Inflammatory macrophage treated with lipopolysaccharide for 4 hours (primary cell): ENCODE measurements at places on chromosomes 7 and 10.

GRCh38 chr7:129862682-129863081 lies 90.1 kb downstream of the UBE2H start:
- no peak for DNase-seq

GRCh38 chr7:63041786-63042185 lies 956.9 kb upstream of the ZNF722 start:
- DNase-seq, result no peak

- no peak for DNase-seq
These were observed 10.2 kb upstream of the TMEM248 start for GRCh38 chr7:66910789-66911188.

DNA sequence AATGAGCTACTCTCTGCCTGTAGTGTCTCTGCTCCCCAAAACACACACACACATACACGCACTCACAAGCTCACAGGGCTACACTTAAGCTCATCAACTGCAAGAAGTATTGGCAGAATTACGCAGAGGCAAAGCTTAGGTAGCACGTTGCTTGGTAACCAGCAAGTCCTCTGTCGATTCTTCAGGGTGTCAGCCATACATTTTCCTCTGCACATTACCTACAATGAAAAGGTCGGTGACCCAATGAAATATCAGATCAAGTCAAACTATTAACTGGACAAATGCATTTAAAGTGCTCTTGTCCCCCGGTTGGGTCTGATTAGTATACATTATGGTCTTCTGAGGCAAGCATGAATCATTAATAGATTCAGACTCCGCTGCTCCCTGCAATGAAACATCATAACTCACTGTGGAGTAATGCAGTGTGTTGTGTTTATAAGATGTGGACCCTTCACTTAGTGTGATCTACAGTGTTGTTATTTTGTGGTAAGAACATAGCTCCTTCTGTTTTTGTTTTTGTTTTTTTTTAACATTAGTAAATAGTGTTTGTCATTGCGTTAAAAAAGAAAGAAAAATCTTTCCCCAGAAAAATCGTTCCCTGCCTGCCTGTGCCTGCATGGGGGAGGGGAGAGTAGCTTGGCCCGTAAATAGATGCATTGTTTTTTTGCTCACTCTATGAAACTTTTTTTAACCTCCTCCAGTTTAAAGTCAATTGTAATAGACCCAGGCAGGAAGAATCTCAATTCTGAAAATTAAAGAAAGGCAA lies 325.5 kb downstream of the SFMBT2 start:
- DNase-seq, result no peak

DNA sequence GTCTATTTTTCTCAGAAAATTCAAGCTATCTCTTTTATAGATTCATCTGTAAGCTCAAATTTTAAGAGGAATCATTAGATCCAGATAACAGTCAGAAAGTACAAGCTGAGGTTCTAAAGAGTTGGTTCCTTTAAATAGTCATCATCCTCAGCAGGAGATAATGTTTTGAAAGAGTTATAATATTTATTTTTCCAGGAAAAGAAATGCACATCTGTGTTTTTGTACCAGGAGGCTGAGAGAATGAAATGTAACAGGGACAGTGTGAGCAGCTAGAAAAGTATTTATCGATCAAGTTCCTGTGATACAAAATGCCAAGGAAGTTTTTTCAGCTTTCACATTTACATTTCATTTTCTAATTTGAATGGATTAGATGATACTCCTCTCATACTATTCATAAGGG lies 120.2 kb upstream of the LRRTM3 start:
- no peak for DNase-seq

DNA sequence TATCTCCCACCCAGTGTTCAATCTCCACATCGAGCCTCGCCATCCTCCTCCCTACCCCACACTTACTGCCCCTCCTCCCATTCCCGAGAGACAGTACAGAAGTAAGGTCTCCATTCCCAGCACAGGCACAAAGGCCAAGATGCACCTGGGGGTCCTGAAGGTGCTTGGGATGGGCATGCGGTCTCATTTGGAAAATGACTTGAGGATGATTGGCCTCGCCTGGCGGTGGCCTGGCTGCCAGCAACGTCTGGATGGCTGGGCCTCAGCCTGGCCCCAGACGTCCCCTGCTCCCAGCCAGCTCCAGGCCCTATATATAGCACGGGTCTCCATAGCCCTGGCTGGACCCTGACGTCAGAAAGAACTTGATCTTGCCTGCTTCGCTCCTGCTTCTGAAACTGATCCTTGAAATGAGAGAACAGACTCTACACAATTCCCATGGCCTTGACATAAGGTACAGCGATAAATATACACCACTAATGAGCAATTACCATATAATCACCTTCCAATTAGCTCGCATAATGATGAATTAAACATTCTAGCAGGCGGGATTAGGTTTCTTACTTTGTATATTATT lies 11.8 kb downstream of the EMX2 start:
- no peak for DNase-seq

- DNase-seq, result no peak
These were observed 247.3 kb downstream of the ETV1 start for GRCh38 chr7:13742126-13742525.

GRCh38 chr7:149156898-149157297 lies 9.6 kb downstream of the ZNF398 start:
- DNase-seq, result no peak

DNA sequence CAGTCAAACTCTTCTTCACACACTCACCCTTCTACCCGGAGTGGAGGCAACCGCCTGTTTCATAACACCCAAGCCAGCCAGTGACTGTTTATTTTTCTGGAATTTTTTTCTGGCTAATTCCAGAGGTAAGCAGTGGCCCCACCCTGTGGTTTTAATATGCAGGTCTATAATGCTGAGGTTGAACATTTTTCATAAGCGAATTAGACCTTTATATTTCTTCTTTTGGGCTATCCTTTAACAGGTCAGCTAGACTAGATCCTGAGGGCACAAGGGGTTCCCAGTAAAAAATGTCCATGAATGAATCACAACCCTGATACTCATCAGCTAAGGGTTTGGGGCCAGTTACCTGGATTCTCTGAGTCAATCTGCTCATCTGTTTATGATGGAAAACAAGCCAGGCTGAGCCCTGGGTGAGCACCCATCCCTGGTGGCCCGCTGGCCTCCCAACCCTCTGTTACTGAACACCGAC lies 76.2 kb downstream of the GRB10 start:
- DNase-seq, result no peak

DNA sequence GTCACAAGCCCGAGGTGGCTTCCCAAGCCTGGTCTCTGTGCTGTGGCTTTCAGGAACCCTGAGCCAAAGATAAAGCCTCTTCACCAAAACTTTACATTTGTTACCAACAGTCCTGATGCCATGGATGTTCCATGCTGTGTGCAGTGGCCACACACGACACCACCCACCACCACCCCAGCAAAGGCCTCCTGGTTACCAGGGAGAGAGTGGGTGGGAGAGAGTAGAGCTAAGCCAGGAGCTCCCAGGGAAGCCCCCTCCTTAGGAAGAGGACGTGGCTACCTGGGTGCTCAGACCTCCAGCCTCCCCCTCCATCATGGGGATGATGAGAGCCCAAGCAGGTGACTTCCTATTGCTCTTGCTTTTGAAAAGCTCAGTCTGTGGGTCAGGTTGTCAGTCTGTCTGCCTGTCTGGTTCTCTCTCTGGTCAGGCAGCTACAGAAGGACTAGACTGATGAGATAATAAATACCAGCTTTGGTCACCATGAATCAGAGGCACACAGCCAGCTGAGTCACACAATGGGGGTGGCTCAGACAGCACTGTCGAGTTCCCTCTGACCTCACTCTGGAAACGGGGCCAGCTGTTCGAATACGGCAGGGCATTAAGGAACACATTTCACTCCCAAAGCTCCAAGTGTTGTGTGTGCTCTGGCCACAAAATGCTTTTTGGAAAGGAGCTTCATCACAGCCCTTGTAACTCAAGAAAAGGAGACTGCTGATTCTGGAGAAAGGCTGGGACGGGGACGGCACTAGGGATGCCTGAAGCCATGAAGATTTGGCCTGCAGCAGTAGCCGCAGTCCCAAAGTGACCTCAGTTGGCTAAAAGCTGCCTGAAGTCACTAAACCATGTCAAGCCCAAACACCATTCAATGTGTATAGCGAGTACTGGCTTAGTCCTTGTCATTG lies 166.0 kb downstream of the FANK1 start:
- peak; percentile 99 for DNase-seq

- peak; percentile 36 for DNase-seq
These were observed 146.8 kb downstream of the FZD1 start for GRCh38 chr7:91411060-91411459.

- no peak for DNase-seq
These were observed 431.6 kb upstream of the GALNT17 start for GRCh38 chr7:70700055-70700940.

DNA sequence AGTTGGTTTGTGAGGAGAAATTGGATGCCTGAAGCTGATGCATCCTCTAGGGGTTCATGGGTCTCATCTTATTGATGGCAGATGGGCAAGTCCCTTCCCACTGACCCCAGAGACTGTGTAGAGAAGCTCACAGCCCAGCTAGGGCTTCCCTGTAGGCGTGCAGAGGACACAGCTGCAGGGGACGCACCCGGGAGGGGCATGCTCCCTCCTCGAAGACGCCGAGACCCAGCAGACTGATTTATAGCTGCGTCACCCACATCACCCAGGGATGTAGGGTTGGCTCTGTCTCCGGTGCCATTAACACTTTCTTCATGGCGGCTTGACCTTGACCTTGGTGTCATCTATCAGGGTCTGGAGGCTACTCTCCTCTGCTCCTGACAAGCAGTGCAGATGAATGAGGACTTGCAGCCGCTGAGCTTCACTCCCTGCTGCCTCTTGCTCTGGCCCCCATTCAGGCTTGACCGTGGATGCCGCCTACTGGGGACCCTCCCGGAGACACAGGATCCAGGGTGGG lies 549.7 kb downstream of the TCERG1L start:
- DNase-seq, result no peak

- DNase-seq, result no peak
These were observed 136.3 kb upstream of the ANK3 start for GRCh38 chr10:60525716-60526585.
